ENCODE measurements at places on chromosomes 7 and 10. TPM values are rescaled to one million over a fixed set of nuclear protein-coding genes. Genes with fewer than 3 reads are reported as not detected.

The CLDN3 gene
- 10.6 TPM for total RNA-seq

The HMX3 gene
- total RNA-seq, result not detected

The UPP1 gene
- total RNA-seq, result 5.0 TPM

- no peak for DNase-seq
Measured at GRCh38 chr10:21509341-21510240, 15.9 kb downstream of the SKIDA1 start.

DNA sequence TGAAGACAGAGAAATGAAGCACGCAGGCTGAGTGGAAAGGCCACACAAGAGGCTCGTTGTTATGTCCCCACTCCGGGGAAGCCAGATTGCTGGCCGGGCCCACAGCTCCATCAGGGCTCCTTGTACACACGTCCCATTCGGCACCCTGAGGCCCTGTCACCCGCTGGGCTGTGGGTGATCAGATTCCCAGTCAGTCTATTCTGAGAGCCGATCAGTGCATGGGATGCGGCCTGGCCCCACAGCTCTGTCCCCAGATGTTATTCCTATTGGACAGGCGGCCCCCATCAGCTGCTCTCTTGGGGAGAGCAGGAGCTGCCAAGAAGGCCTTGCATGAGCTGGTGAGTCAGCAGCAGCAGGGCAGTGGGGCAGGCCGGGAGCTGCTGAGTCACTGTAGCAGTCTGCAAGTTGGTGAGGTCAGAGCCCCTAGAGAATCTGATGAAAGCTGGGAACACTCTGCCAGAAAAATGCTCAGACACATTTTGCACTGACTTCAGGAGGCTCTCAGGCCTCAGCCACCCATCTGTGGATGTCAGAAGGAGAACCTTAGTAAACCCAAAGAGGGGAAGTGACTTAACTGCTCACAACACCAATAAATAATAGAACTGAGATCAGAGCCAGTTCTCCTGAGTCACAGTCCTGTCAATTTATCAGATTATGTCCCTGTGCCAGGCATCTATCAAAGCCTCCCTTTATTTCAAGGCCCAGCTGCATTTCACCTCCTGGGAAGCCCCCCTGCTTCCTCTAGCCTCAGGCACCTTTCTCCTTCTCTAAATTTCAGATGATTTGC is 9.4 kb upstream of the PSAP start:
- peak; percentile 43 for DNase-seq

Measured in mesothelial cell of epicardium (in vitro differentiated cells).